Hair follicular keratinocyte (primary cell): ENCODE measurements at places on chromosomes 1 and 21. TPM values are rescaled to one million over a fixed set of nuclear protein-coding genes. Genes with fewer than 3 reads are reported as not detected.

RGS7 gene
- not detected in 2 replicates for total RNA-seq

ARHGAP30 gene
- not detected in 2 replicates for total RNA-seq

CD34 gene
- total RNA-seq, result not detected in 2 replicates

RHD gene
- not detected in 2 replicates for total RNA-seq

PPOX gene
- total RNA-seq, result 8.4 and 18.0 TPM in 2 replicates

RGS4 gene
- 0.04 TPM in 1 of 2 replicates, not detected in the other for total RNA-seq

FAM151A gene
- not detected in 2 replicates for total RNA-seq

PITHD1 gene
- total RNA-seq, result 48.2 and 50.1 TPM in 2 replicates

PSRC1 gene
- 10.2 and 44.1 TPM in 2 replicates for total RNA-seq

TEX50 gene
- not detected in 2 replicates for total RNA-seq

SLAMF7 gene
- 0.19 and 1.0 TPM in 2 replicates for total RNA-seq

ANGPTL3 gene
- total RNA-seq, result not detected in 2 replicates

SLAMF8 gene
- 0.72 TPM in 1 of 2 replicates, not detected in the other for total RNA-seq

CNR2 gene
- total RNA-seq, result not detected in 2 replicates

MYBPH gene
- not detected in 2 replicates for total RNA-seq

PLA2G2F gene
- not detected in 2 replicates for total RNA-seq

MUL1 gene
- 30.5 and 34.2 TPM in 2 replicates for total RNA-seq

RBP7 gene
- total RNA-seq, result 1.4 and 4.1 TPM in 2 replicates

MTARC2 gene
- 0.70 and 2.5 TPM in 2 replicates for total RNA-seq

SLFNL1 gene
- total RNA-seq, result not detected in 2 replicates

ARTN gene
- 133 and 139 TPM in 2 replicates for total RNA-seq

FAM72A gene
- 2.8 and 12.3 TPM in 2 replicates for total RNA-seq

RNU1-3 gene
- under 0.01 TPM in 2 replicates for total RNA-seq

IGSF21 gene
- total RNA-seq, result not detected in 2 replicates

GPR61 gene
- not detected in 2 replicates for total RNA-seq

GPR37L1 gene
- total RNA-seq, result not detected in 2 replicates

MAP1LC3C gene
- not detected in 2 replicates for total RNA-seq

DIO1 gene
- not detected in 2 replicates for total RNA-seq

CD1B gene
- not detected in 2 replicates for total RNA-seq

FAF1 gene
- 36.3 and 48.4 TPM in 2 replicates for total RNA-seq

SELP gene
- total RNA-seq, result not detected in 2 replicates

OR14K1 gene
- total RNA-seq, result not detected in 2 replicates

COL9A2 gene
- 1.1 and 3.9 TPM in 2 replicates for total RNA-seq

ATAD3B gene
- 15.9 and 49.1 TPM in 2 replicates for total RNA-seq

AVPR1B gene
- not detected in 2 replicates for total RNA-seq

DISP3 gene
- total RNA-seq, result not detected in 2 replicates

BRINP2 gene
- 0.15 TPM in 1 of 2 replicates, not detected in the other for total RNA-seq

HES3 gene
- not detected in 2 replicates for total RNA-seq

LAPTM5 gene
- total RNA-seq, result 0.42 and 0.55 TPM in 2 replicates

GUCA2A gene
- total RNA-seq, result not detected in 2 replicates

LCE1D gene
- not detected in 2 replicates for total RNA-seq
